ENCODE measurements at places on chromosomes 12 and 14. TPM values are rescaled to one million over a fixed set of nuclear protein-coding genes. Genes with fewer than 3 reads are reported as not detected.
A peak's percentile ranks its signal among the peaks of the same experiment; 100 is the strongest.

Gene CLEC2A
- polyA plus RNA-seq, result not detected

Gene SALL2
- polyA plus RNA-seq, result 1.6 TPM

Gene IFI27
- 2.8 TPM for polyA plus RNA-seq

GRCh38 chr12:115102450-115102849 lies 418.5 kb upstream of the TBX3 start:
- DNase-seq, result no peak

GRCh38 chr12:78236264-78236663 lies 405.6 kb downstream of the NAV3 start:
- no peak for DNase-seq

DNA sequence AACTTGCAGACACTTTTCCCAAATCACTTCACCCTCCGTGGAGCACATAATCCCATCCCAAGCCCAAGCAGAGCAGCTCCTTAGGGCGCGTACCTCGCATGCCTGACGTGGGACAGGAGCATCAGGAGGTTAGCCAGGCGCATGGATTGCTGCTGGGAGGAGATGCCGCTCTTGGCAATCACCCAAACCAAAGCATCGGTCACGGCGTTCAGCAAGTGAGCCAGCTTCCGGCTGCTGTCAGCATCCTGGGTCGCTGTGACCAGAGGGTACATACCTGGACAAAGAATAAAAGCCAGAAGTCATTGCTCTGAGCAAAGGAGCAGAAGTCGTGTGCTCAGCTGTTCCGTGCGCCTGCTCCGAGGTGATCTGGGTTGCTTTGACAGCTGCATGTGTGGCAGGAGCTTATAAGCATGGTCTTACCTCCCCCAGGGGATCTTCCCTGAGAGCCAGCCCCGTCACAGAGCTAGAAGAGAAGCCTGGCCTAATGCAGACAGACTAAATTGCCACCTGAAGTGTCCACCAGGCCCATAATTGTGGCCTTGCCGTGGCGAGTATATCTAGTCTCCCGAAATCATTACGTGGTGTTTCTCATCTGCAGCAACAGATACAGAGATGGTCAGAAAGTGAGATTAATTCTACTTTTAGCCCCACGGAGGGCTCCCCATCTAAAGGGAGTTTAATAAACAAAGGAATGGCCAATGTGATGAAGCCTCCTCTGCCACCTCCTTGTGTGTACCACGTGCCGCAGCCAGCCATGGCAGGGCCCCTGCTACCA lies 59.1 kb downstream of the ESR2 start:
- no peak for DNase-seq

DNA sequence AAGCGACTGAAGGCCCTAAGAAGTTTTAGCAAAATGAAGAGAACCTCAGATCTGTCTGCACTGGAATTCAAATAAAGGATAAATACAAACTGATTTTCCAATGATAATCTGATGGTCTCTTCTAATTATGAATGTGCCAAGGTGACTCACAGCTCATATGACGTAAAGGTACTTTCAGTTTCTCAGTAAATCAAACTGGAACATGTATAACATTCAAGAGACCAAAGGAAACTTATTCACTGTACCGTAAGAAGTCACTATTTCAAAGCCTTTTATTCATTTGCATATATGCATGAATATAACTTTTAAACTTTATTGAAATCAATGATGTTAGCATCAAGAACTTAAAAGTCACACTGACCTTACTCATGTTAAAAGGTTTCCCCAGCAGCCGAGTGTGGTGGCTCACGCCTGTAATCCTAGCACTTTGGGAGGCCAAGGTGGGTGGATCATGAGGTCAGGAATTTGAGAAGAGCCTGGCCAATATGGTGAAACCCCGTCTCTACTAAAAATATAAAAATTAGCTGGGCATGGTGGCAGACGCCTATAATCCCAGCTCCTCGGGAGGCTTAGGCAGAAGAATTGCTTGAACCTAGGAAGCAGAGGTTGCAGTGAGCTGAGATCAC lies 52.2 kb downstream of the ATXN2 start:
- no peak for DNase-seq

DNA sequence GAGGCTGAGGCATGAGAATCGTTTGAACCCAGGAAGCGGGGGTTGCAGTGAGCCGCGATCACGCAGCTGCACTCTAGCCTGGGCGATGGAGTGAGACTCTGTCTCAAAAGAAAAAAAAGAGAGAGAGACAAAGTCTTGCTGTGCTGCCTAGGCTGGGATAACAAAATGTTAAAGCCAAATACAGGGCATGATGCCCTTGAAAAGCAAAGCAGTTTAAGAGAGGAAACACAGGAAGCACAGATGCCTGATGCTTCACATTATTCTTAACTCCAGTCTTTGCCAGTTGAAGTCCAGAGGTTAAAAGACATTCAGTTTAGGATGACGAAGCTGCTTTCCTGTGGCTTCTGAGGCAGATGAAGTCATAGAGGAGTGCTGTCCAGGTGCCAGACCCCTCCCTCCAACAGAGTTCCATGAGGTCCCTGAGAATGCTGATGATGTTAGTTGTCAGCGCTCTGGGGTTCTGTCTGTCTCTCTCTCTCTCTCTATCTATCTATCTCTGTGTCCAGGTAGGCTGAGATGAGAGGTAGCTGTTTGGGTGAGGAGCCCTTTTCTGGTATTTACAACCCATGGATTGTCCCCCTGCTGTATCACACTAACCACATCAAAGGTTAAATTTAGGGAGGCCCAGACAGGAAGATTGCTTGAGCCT lies 4.9 kb upstream of the MRPL52 start:
- DNase-seq, result no peak

- no peak for DNase-seq
Measured at GRCh38 chr12:98769068-98769467, 124.0 kb downstream of the APAF1 start.

DNA sequence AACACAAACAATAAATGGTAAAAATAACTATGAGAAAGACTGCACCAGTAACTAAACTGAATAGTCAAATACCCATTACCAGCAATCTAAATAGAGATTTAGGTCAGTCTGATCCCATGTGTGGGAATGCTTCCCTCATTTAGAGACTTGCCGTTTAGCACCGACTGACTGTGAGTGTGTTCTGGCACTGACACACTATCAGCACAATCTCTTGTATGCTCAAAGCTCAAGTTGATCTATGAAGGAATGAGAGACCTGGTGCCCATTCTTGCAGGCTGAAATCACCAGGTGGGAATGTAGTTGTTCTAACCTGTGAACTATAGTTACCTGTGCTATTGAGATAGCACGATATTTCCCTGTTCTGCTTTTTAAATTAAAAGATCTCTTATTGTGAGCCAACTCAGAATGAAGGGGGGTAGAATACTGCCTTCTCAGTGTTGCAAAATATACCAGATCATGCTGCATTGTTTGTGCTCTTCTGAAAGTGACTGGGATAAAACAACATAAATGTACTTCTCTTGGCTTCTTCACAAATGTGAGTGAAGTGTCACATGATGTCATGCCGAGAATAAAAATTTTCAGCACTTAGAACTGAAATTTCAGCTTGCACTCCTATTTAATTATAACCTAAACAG lies 99.6 kb downstream of the LIN7A start:
- DNase-seq, result no peak

- no peak for DNase-seq
Measured at GRCh38 chr12:4141348-4142270, 132.0 kb upstream of the CCND2 start.

DNA sequence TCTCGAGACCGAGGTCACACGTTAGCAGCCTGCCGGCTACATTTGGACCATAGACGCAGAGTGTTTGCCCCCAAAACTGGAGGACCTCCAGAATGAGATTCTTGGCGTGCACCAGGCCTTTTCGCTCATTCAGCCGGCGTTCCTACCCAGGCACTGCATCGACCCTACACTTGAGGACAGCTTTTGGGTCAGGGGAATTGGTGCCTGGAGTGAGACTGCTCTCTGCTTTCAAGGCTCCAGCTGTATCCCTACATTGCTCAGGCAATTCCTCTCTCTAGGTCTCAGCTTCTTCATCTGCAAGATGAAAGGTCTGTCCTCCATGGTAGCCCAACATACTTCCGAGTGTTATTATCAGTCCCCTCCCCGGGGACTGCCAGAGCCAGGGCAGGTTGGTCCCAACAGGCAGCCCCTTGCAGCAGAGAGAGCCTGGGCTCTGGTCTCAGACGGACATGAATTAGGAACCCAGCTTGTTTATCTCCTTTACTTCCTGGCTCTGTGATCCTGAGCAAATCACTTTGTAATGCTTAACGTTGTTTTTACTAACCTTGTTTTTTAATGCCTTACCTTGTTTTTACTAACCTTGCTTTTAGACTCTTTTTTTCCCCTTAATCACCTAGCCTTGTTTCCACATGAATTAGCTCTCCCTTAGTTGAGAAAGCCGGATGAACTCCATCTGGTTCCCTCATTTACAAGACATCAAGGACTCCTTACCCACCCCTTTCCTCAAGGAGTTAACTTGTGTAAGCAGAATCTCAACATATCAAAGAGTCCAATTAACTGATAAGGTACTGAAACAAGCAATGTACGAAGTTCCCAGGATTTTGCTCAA lies 892 bp downstream of the TCHP start:
- DNase-seq, result no peak

DNA sequence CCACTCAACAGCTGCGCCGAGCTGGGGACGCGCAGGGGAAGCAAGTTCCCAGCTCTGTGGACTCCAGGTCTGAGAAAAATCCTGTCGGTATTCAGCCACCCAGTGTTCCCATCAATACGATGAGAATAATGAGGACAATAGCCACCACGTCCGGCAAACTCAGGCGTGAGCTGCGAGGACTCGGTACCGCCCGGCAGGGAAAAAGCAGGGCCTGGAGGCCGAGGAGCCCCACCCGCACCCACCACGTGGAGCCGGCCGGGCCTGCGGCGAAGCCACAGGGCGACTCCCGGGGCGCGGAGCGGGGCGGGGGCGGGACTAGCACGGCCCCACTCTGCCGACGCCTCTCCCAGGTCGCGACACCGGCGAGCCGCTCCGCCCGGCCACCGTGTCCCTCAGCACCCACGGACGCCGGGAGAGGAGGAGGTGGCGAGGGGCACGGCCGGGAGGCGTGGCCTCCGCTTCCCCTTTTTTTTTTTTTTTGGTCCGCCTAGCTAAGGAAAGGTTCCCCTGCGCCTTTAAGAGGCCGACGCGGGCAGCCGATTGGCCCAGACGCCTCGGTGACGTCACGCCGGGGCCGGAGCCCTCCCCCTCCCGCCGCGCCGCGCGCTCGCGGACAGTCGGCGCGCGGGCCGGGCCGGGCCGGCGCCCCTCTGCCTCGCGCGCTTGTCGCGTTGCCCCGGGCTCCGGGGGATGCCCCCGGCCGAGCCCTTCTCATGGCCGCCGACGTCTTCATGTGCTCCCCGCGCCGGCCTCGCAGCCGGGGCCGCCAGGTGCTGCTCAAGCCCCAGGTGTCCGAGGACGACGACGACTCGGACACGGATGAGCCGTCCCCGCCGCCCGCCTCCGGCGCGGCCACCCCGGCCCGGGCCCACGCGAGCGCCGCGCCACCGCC lies at the start of gene MLXIP:
TSS of gene MLXIP (plus strand) at position 616 of the 892 bp plus-strand sequence. CDS start at position 714, 98 bp downstream.
- peak; percentile 90 for DNase-seq

DNA sequence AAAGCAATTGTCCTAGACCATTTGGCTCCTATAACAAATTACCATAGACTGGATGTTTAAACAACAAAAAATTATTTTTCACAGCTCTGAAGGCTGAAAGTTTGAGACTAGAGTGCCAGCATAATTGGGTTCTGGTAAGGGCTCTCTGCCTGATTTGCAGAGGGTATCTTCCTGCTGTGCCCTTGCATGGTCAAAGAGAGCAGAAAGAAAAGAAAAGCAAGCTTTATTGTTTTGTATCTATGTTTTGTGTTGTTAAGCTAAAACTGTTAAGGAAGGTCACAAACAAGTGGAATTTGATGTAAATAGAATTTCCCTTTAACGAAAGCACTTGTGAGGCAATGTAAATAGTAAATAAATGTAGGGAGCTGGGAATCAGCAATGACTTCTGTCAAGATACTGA lies 1031.0 kb upstream of the ATXN7L3B start:
- no peak for DNase-seq

DNA sequence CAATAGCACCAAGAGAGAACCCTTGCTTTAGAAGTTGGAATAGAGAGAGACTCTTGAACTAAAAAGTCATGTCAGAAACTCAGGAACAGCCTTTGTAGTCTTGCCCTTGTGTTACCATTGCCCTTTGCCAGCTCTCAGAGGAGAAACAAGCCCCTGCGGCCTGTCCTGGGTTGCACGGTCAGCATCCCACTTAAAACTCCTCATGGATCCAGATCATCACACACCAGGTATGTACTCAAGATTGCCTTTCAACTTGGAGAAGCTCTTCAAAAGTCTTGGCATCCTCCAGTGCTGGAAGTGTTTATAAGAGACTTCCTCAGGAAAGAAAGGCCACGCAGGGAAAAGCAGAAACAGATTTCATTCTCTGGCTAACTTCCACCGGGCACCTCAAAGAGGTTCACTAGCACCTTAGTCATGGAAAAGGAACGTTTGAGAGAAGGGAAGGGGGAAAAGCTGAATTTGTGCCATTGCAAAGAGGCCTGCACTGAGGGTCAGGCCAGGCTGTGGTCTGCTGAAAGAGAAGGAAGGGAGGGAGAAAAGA lies 594.2 kb downstream of the MED13L start:
- no peak for DNase-seq

DNA sequence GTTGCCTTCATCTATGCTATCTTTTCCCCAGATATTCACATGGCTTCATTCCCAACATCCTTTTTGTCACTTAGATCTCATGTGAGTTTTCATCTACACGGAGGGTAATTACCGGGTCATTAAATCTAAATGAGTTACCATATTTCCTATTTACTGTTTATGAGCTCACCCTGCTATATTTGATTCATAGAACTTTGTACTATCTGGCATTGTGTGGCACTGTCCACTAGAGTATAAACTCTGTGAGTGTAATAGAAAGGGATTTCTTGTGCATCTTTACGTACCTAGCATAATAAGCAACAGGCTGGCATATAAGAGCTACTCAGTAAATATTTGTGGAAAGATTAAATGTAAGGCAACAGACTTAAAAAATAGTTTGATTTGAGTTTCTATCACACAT lies 86.1 kb upstream of the LMO3 start:
- DNase-seq, result no peak

DNA sequence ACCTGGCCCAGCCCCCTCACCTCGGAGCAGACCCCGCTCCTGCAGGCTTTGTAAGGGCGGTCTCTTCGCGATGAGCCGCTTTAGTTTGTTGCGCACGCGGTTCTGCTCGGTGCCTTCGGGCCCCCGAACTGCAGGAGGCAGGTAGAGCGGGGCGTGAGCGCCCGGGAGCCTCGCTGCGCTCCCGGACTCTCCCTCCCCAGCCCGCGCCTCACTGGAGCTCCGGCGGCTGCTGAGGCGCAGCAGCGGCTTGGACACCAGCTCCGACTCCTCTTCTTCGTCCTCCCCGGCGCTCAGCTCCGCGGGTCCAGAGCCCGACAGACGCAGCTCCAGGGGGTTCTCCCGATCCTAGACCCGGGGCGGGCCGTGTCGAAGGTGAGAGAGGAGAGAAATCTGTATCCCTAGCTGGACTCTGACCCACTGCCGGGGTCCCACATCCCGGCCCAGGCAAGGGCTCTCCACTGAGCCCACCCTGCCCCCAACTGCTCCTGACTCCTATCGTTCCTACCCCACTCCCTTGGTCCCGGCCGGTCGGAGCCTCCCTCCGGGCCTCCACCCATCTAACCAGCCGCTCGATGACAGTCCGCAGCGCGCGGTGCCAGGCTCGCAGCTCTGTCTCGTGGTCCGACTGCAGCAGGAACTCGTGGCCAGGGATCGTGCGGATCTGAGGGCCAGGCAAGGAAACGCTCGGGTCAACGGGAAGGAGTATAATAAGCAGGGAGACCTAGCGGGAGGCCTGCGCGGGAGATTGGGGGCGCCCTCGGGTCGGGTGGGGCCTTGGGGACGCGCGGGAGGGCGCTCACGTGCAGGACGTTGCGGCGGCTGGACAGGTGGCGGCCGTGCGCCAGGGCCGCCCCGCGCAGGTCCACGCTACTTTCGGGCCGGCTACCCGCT lies 4.2 kb downstream of the ARHGAP9 start:
- DNase-seq, result no peak
